Kidney epithelial cell (primary cell): ENCODE measurements at places on chromosomes 1 and 21.
A peak's percentile ranks its signal among the peaks of the same experiment; 100 is the strongest.

DNA sequence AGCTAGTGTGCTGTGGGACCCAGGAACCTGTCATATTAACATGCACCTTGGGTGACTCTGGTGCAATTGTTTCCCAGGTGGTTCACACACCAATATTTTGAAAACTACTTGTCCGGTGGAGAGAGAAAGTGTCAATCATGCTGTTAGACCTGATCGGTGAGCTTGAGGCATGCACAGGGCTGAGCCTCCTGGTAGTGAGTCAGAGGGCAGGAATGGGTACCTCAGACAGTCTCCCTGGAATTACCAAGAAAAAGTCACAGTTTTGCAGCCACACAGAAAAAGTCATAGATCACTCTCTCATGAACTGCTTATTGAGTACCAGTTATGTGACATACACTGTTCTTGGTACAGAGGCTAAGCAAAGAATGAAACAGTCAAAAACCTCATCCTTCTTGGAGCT, 140.1 kb upstream of the NFIA start:
- peak; percentile 35 for DNase-seq

DNA sequence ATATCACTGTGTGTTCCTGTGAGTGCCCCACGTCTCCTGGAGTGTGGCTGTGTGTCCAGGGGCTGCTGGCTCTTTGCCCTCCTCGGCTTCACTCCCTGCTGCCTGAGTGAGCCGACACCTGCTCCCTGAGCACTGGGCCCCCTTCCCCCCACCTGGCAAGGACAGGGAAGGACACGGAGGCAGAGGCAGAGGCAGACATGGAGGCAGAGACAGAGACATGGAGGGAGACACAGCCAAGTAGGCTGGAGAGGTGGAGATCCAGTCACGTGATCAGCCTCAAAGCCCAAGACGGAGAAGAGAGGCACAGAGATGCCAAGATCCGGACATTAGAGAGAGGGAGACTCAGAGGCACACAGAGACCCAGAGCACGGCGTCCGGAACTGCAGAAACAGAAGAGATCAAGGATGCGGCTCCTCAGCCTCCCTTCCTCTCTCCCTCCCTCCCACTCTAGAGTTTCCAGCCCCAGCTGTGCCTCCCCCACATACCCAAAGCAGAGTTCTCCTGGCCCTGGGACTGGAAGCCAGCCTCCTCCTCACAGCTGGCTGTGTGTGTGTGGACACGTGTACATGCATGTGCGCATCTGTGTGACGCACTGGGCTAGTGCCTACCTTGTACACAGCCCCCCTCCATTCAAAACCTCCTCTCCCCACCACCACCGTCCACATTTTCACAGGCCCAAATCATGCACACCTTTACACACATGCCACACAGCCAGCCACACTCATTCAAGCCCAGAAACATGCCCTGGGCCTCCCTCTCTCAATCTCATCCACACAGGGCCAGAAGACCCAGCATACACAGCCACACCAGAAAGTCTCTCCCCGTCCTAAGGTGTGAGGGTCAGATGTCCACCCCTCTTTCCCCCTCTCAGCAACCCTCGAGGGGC, 39.1 kb upstream of the WASF2 start:
- no peak for DNase-seq

DNA sequence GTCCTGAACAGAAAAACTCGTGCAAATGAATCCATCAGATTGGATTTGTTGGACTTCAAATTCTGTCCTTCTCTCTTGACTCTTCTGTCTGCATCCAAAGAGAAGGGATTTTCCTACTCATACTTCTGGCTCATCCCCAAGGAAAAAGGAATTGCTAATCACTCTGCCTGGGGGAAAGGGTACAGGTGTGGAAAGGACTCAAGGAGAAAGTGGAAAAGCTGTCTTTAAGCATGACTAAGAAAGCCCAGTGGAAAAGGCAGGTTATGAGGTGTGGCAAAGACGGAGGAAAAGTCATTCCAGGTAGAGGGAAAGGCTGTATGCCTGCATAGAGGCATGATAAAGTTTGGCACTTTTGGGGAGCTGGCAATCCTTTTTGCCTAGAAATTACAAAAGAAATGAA, 43.4 kb downstream of the PTGS2 start:
- no peak for DNase-seq

DNA sequence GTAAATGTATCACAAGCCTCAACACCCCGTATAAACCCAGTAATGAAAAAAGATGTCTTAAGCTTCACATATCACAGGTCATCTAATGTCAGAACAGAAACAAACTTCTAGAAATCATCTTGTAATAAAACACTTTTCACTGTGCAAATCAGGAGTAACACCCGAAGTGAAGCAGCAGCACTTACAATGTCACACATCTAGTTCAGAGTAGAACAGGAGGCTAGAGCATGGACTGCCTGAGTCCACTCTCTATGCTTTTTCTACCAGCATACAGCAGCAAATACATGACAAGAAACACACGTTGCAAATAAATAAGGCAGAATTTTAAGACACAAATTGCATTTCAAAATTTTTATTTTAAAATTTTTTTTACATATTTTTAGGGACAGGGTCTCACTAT, 57.2 kb downstream of the AKT3 start:
- no peak for DNase-seq

GRCh38 chr1:43704838-43705237, 2.5 kb upstream of the ST3GAL3 start:
- no peak for DNase-seq

GRCh38 chr1:85022700-85023099, 25.6 kb downstream of the MCOLN3 start:
- DNase-seq, result no peak

DNA sequence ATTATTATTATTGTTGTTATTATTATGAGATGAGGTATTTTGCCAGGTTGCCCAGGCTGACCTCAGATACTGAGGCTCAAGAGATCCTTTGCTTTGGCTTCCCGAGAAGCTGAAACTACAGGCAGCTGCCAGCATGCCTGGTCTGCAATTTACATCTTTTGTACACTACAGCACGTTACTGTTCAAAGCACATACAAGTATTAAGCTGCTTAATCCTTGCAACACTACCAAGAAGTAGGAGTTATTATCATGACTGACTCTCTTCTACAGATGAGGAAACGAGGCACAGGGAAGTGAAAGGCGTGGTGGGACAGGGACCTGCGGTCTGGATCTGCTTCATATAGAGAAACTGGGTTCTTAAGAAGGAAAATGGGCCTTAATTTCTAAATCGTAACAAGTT, 11.6 kb downstream of the ERG start:
- no peak for DNase-seq

DNA sequence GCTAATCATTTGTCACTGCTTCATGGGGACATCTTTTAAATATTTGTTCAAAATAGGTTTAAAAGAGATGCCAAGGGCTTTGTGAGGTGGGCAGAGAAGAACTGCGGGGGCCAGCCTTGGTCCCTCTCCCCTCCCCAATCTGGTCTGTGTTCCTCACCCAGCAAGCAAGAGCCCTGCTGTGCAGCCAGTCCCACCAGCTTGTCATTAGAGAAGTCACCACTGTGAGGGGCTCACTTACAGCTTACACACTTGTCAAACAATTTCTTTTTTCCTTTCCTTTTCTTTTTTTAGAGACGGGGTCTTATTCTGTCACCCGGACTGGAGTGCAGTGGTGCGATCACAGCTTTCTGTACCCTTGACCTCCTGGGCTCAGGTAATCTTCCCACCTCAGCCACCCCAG, 10.4 kb upstream of the CDK18 start:
- DNase-seq, result no peak

DNA sequence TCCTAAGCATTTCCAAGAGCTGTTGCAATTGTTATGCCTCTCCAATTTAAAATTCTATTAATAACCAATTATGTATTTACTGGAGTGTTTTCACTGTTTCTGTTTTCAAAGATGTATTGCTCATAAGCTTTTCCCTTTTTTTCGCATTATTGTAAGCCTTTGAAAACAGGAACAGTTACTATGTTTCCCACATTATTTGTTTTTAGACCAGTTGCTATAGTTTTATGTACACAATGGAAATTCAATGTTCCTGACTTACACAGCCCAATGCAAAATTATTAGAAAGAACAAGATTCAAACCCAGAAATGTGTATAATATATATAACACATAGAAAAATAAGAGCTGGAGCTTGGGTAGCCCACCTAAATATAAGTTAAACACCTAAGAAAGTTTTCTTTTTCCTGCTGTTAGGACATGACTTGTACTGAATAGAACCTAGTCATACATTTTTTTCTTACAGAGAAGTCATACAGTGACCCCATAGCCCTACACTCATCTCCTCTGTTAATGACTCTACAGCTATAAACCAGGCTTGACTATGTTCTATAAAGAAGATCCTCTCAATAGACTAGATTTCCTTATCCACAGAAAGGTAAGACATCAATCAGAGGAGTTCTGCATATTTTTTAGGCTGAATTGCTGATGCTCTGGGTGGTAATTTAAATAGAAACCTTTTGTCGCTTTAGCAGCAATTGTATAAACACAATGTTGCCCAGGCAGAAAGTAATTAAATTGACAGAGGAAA, 299.6 kb downstream of the USH2A start:
- no peak for DNase-seq

- no peak for DNase-seq
Measured at GRCh38 chr1:178209935-178210334, 116.0 kb downstream of the RASAL2 start.

GRCh38 chr1:221228594-221228993, 349.4 kb downstream of the HLX start:
- no peak for DNase-seq

DNA sequence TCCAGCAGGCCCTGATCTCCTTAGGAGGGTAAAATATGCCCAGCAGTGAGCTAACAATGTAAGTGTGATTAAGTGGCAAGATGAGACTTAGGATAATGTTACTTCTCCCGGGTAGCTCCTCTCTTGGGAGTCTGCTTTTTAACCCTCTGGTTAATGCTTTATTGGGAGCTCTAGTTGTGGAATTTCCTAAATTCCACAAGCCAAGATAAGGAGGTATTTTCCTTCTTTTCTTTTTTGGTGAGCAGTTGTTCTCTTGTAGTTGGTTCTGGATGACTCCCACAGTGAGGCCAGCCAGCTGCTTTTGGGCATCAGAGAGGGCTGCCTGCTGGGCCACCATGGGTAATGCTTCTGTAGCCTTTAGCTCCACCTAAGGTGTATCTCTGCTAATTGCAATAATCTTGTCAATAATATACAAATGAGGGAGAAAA, 19.3 kb downstream of the C1orf52 start:
- DNase-seq, result no peak

DNA sequence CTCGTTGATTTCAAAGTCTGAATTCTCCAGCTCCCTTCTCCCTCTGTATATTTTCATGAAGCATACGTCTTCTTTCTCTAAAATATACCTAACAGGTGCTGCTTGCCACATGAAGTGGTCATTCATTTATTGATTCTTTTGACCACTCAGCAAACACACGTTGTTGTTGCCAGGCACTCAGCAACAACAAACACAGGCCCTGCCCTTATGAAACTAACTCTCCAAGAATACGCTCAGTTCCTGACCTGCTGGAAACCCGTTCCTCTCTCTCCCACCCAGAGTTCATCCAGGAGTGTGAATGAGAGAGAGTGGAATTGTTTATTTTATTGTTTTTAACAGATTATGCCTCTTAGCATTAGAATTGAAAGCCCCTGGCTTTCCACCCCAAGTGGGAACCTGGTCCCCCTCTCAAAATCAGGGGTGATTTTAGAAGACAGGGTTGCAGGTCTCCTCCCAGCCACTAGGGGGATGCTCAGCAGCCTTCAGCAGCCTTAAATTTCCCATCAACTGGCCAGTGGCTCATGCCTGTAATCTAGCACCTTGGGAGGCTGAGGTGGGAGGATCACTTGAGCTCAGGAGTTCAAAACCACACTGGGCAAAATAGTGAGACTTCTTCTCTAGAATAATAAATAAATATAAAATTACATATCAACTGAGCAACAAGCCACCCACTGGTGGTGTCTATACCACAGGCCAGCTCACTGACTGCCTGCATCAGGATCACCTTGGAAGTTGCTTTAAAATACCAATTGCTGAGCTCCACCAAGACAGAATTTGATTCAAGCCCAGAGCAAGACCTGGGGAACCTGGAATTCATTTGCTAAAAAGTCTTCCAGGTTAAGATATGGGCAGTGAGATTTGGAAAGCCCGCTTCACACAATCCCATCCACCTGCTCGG, 181.0 kb upstream of the KLHDC7A start:
- no peak for DNase-seq

GRCh38 chr1:199394856-199395255, 632.7 kb upstream of the NR5A2 start:
- DNase-seq, result no peak

DNA sequence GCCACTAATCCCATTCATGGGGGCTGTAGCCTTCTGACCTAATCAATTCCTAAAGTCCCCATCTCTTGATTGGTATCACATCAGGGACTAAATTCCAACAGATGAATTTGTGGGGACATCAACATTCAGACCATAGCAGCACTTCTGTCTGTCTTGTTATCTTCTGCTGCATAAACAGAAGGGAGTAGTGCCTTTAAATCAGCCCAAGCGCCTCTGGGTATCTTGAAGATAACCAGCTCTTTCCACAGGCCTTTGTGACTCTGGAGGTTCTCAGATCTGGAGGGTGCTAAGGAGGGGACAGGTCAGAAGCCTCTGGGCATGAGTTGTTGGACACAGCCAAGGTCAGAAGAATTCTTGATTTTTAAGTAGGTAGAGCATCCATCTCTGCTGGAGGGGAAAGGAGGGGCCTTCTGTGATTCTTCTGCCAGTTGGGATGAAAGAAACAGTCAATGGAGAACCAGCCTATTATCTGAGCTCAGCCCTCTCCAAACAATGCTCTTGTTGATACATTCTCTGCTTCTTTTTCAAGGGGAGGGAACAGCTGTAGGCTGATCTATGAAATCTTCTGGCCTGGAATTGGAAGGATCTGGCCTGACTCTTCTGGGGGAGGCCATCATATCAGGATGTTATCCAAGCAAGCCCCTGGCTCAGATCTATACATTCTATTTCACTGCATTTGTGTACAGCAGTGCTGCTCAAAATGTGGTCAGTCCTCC, 31.3 kb upstream of the LRIG2 start:
- no peak for DNase-seq

DNA sequence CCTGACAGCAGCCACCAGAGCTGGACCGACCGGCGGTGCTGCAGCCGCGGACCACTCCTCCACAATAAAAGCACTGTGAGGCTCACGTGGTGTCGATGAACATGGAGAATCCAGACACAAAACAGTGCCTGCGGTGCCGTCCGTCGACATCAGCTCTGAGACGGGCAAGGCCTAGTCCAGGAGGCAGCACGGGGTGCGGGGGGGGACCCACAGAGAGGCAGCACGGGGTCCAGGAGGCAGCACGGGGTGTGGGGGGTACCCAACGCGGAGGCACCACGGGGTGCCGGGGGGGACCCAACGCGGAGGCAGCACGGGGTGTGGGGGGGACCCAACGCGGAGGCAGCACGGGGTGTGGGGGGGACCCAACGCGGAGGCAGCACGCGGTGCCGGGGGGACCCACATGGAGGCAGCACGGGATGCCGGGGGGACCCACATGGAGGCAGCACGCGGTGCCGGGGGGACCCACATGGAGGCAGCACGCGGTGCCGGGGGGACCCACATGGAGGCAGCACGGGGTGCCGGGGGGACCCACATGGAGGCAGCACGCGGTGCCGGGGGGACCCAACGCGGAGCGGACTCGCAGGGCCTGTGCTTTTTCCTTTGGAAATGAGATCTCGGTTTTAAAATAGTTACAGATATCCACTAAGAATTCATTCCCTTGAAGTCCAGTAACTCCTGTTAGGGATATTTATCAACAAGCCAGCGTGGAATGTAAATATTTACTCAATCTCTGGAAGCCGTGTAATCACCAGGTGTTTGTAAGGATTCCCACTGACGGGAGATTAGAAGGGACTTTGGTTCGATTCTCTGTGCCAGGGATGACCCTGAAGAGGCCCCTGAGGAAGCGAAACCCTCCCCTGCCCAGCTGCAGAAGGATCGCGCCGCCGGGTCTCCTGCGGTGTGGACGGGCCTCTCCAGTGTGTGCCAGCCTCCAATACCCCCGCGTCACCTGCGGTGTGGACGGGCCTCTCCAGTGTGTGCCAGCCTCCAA, 52.1 kb downstream of the COL6A1 start:
- DNase-seq, result no peak
